ENCODE measurements at places on chromosomes 2 and 18.

DNA sequence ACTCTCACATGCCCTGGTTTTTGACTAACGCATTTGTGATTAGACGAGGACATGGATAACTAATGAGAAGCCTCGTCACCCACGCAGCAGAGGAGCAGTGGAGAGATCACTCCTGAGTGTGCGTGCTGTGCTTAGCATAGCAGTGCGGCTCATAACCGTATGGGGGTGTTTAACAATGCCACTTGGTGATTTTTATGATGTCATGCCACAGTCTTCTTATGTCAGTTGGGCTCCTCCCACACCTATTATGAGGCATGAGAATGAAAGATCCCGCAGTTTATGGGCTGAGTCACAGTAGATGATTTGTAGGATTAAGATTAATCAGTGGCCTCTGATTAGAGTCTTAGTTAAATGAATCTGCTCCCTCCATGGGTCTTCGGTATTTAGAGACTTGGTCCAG lies 2.5 kb upstream of the SMIM21 start:
- DNase-seq: no peak

DNA sequence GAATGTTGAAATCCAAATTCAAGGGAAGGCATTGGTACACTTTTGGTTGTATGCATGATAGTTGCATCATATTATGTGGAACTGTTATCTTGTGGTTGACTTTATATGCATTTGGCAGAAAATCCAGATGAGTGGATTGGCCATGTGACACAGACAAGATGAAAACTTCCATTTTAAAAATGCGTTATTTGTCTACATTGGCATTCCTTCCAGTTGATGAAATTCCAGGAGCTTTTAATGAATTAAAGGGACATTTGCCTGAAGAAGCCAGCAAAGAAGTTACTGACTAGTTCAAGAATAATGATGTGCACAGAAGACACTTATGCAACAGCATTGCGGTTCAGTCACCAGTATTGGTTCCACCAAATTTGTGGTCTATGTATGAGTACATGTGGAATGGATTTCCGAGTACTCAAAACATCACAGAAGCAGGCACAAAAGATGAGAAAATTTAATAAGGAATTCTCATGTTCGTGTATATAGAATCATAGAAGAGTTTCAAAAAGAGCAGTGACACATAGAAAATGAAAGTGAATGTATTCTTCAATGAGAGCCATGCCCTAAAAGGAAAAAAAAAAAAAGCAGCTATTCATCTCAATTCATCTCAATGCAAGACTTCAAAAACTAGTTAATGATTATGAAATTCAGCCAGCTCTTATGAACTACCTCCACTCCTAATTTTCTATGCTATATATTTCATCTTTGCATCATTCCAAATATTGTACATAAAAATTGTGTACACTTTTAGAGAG lies 232.1 kb downstream of the RBM43 start:
- no peak for DNase-seq

- DNase-seq: no peak
Measured at GRCh38 chr18:38552732-38553321, 987.2 kb upstream of the CELF4 start.

DNA sequence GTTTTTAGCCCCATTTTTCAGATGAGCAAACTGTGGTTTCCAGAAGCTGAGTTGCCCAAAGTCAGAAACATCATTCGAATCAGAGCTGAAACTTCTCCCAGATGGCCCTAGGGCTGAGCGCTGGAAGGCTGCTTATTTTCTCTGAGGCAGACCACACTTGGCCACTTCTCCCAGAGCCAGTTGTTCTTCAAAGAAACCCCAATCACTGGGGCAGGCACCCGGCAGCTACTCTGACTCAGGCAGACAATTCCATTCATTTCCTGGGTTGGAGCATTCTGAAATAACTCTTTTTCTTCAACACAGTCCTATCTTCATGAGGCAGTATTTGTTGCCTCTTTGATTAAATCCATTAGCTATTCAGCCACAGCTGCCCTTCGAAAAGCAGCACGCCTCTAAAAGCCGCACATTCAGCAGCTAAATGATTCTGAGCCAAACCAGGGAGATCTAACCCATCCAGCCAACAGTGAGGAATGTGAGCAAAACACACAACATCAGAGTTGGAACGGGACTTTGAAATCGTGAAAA lies 40.9 kb downstream of the LRATD1 start:
- DNase-seq: no peak

GRCh38 chr2:102112692-102113665 lies 29.6 kb upstream of the IL1R1 start:
- no peak for DNase-seq

DNA sequence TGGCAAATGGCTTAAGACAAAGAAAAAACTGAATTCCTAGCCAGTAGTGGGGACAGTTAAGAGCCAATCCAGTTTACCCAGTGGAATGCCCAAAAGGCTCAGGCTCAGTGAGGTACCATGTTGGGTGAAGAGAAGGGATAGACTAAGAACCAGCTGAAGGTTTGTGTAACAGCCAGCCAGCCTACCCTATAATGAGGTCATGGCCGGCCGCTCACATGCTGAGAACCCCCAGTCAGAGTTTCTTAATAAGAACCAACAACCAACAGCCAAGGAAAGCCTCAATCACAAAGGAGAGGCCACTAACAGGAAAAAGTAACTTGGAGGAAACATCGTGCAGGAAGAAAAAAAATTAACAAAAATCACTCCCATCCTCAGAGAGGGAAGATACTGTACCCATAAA lies 25.4 kb upstream of the DUSP2 start:
- no peak for DNase-seq

DNA sequence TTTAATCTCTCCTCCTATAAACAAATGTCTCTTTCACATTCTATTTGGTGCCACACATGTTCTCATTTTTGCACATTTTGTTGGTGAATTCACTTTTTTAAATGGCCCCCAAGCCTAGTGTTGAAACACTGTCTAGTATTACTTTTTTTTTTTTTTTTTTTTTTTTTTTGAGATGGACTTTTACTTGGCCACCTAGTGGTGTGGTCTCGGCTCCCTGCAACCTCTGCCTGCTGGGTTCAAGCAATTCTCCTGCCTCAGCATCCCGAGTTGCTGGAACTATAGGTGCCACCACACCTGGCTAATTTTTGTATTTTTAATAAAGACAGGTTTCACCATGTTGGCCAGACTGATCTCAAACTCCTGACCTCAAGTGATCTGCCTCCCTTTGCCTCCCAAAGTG lies 273.8 kb upstream of the SLC14A2 start:
- DNase-seq: no peak

DNA sequence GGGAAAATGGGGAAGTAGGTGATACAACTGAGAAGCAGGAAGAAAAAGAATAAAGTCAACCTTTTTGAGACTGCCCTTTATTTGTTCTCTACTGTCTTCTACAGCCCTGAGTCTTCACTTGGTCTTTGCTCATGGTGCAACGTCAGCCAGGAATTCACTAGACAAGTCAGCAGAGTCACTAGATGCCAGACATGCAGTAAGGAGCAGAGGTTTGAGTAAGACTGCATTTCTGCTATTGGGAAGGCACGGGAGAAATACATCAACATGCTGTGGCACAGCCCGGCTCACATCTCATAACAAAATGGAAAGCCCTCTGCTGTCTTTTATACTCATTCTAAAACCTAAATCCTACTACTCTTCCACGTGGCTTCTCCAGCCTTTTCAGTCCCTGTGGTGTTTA lies 67.1 kb downstream of the PRELID3A start:
- DNase-seq: no peak

GRCh38 chr2:76749858-76750257 lies 772.3 kb downstream of the LRRTM4 start:
- no peak for DNase-seq

GRCh38 chr18:49052891-49053644 lies 102.3 kb upstream of the SMAD7 start:
- DNase-seq: no peak

DNA sequence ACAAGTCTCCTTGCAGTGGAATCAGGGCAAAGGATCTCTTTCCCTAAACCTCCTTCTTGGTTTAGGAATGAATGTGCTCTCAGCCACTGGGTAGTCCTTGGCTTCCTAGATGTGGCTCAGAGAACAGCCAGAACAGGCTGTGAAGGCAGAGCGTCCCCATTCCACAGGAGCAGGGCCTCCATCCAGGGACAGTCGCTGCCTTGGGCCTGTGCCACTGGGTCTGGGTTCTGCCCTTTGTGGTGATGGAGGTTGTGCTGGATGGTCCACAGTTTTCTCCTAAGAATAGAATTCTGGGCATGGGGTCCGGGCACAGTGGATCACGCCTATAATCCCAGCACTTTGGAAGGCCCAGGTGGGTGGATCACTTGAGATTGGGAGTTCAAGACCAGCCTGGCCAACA lies 516.5 kb upstream of the RAB6C start:
- DNase-seq: no peak
